Choroid plexus epithelial cell (primary cell): ENCODE measurements at places on chromosomes 16 and 17.

- no peak for DNase-seq
Measured at GRCh38 chr16:89313583-89313982, 96.1 kb downstream of the ZNF778 start.

DNA sequence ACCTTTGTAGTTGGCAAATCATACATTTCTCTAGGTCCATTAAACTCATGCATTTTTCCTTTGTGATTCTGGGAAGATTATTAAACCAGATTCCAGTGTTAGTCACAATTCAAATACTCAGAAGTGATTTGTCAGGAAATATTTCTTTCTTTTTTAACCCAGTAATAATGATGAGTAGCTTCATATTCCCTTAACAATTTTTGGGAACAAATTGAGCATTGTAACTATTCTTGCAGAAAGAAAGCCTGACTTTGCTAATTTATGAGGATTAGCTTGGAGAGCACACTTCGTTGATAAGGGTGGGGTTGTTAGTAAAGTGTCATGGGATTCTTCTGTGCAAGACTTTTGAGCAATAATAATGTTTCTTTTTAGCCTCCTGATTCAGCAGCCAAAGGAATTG lies 18.7 kb upstream of the KRT24 start:
- no peak for DNase-seq

- DNase-seq, result no peak
Measured at GRCh38 chr17:75995385-75995925, 5.2 kb upstream of the CDK3 start.

DNA sequence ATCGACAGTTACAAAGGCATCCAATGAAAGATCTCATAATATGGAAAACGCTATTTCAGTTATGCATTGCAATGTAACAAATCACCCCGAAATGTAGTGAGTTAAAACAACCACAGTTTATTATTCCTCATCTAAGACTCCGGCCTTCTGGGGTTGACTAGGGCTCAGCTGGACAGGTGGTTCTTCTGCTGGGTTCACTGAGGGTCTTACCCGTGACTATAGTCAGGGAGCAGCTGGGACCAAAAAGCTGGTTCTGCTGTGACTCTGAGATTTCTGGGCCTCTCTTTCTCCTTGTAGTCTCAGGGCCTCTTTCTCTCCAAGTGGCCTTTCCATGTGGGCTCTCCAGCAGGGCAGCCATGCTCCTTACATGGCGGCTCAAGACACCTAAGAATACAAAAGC lies 196.0 kb downstream of the IRX3 start:
- DNase-seq, result no peak

- DNase-seq, result peak; percentile 74
Measured at GRCh38 chr16:87149051-87149450, 168.1 kb downstream of the C16orf95 start.

DNA sequence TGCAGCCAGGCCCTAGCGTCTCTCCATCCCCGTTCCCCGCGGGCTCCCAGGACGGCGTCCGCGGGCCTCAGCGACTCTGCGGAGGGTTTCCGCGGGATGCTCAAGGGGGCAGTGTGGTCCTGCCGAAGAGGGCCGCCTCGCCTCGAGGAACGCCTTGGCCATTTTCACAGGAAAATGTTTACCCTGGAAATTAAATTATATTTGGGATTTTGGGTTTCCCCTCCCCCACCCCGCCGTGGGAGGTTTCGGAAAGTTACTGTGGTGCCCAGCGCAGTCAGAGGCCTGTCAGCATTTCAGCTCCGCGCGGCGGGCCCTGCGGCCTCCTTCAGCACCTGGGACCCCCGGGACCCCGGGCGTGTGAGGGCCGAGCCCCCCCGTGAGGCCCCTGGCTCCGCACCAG lies 94.5 kb downstream of the PCTP start:
- DNase-seq, result peak; percentile 47
